ENCODE measurements at places on chromosomes 5 and 9.

DNA sequence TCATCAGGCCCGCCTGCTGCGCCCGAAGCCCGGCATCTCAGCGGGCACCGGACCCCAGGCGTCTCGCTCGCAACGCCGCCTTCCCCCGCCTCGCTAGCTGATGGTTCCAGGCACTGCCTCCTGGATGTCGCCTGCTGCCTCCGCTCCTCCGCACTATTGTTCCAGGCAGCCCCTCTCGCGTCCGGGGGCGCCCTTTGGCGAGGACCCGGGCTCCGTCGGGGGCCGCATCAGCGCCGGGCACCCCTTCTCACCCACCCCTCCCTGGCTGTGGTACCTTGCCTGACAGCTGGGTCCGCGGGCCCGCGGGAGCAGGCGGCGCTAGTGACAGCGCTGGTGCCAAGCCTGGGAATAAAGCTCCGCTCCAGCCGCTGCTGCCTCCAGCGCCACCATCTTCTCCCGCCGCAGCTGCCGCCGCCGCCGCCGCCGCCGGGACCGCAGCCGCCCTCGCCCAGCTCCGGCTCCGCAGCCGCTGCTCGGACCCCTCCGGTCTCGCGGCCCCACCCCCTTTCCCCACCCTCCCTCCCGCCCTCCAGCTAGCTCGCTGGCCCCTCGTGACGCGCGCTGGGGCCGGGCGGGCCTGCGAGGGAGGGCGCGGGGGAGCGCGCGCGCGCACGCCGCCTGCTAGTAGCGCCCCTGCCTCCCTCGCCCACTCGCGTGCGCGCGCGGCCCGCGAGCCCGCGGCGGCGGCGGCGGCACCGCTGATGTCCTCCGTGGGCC is at the start of gene APBA1:
Gene APBA1, minus strand, starts transcription at position 493 of the 717 bp plus-strand sequence.
- no peak for DNase-seq

GRCh38 chr9:134741846-134742245 is 100.2 kb downstream of the COL5A1 start:
- DNase-seq = no peak

DNA sequence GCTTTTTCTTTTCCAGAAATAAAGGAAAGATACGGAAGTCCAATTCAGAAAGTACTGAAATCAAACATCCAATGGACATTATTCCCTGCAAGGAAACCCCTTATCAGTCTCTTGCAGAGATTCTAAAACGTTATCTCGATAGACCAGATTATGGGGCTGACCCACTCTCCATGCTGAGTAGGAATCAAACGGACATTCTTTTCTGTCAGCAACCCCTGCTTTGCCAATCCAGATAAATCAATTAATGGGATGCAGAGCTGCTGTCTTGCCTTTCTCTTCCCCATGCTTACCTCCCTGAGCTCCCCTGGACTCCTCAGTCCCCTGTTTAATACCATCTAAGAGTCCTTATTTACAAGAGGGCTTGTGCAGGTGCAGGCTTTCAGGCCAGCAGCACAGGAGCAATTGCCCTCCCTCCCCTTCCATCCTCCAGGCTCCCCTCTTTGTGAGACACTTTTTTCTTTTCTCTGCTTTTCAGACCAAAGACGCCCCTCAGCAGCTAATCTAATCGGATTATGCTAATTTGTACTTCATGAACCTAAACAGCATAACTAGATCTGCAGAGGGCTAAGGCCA is 14.2 kb downstream of the TAL2 start:
- DNase-seq = no peak

DNA sequence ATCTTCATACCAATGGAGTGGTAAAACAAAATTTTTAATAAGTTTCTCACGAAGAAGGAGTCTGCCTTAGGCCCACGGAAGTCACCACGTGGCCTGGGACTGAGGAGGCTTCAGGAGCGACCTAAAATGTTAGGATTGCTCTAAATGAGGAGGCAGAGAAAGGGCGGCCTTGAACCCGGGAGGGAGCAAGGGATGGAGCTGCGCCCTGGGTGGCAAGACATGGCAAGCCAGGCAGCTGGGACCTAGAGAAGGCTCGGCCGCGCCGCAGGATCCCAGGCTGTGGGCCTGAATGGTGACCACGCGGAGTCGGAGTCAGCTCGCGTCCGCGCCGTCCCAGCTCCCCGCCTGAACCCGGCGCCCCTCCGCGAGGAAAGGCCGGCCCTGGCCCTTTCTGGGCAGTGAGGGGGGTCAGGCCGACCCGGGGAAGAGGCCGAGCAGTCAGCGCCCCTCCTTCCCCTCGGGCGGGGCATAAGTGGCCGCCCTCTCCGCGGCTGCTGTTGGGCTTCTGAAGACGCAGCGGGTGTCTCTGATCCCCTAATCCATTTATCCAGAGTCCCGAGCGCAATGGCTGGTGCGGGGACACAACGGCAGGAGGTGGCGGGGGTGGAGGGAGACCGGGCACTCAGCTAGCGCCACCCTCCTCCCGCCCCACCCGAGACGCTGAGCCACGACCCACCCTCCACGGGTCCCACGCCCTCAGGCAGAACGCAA is 10.6 kb downstream of the IRX1 start:
- DNase-seq = no peak

DNA sequence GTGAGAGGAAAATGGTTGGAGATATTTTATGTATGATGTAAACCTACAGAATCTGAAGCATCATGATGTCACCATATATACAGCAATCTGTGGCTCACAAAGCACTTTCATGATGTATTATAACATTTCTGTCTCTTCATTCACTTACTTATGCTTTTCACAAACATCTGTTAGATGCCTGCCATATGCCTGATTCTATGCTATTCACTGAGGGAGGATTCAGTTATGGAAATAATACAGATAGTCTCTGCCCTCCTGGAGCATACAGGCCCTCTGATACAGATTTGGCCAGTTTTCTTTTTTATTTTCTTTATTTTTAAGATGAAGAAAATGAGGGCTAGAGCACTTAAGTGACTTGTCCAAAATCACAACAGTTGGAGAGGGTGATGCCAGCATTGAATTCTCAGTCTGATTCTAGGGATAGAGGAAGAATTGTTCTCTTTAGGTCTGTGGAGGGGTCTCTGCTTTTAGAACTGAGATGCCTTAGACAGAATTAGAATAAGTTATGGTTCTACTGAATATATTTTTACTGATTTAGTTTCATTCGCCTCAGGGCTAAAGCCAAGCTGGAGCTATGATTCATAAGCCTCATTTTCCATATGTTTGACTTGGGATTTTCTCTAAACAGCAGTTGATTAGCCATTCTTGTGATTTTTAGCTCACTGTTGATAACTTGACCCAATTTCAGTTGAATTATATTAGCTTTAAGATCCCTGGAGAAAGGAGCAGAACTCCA is 636.4 kb downstream of the PRELID2 start:
- no peak for DNase-seq

GRCh38 chr9:99354104-99354503 is 132.0 kb downstream of the SEC61B start:
- DNase-seq = no peak

GRCh38 chr5:124343451-124343867 is 403.0 kb downstream of the ZNF608 start:
- DNase-seq = no peak

GRCh38 chr5:100840789-100841188 is 62.3 kb downstream of the ST8SIA4 start:
- no peak for DNase-seq

DNA sequence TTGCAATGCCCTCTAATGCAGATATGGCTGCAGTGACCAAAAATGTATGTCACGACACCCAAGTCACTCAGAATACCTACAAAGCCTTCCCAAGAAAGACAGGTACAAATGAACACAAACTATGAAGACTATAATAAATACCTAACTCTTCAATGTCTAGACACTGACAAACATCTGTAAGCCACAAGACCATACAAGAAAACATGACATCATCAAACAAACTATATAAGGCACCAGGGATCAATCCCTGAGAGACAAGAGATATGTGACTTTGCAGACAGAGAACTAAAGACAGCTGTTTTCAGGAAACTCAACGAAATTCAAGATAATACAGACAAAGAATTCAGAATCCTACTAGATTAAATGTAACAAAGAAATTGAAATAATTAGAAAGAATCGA is 603.7 kb downstream of the CDH9 start:
- DNase-seq = no peak

GRCh38 chr5:157835041-157835440 is 23.9 kb downstream of the CLINT1 start:
- no peak for DNase-seq

- no peak for DNase-seq
Observed at GRCh38 chr5:516338-516925, 7.8 kb downstream of the SLC9A3 start.

- DNase-seq = no peak
Observed at GRCh38 chr5:122200450-122200849, 71.1 kb downstream of the ZNF474 start.

DNA sequence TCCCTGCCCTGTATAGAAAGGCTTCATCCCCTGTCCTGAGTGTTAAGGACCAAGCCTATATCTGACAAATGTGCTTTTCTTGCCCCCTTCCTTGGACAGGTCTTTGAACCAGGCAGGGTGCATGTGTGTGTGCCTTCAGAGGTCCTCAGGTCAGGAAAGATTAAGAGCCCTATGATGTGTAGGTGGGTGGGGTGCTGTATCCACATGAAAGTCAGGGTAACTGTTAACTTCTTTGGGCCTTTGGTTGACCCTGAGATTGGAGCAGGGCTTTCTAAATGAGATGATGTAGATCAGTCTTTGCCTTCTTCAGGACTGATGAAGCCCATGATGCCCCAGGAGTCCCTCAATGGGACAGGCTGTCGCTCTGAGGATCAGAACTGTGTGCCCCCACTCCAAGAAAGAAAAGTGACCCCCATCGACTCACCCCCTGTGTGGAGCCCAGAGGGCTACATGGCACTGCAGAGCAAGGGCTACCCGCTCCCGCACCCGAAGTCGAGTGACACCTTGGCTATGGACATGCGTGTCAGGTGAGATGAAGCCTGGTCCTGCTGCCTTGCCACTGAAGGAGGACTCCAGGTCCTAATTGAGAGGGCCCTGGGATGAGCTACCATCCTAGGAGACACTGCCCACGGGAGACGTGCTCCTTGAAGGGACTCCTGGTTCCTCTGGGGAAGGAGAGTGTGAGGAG is 29.4 kb upstream of the POMT1 start:
- no peak for DNase-seq

DNA sequence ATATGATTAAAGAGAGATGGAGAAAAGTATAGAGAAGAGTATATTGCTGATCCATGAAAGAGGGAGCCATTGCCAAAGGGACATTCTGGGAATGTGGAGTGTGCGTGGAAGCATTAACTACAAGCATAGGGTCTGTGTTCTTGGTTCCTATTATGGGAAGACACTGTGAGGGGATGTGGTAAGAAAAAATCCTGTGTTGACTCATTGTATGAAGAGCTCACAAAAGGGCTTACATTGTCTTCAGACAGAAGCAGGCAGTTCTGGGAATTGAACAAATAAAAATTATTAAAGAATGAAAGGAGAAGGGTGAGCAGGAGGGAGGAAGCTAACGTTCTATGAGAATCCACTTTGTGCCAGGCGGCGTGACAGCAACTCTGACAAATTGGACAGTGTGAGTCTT is 250.4 kb upstream of the CHD1 start:
- DNase-seq = no peak

GRCh38 chr5:33470544-33470943 is 29.8 kb downstream of the TARS1 start:
- DNase-seq = no peak

DNA sequence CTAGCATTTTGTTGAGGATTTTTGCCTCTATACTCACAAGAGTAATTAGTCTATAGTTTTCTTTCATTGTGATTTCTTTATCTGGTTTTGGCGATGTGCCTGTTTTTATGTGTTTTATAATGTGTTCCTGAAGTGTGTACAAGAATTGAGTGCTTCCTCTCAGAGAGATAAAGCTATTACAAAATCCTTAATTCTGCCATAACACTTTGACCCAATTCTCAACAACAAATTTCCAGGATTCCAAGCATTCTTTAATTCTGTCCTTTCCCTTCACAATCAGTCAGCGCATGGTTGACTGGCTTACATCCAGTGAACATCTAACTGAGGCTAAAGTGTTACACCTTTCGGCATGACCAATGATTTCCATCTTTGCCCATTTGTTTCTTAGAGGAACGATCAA is 282.9 kb upstream of the MVB12B start:
- DNase-seq = no peak

- DNase-seq = no peak
Observed at GRCh38 chr5:72107901-72108201, 576 bp downstream of the MAP1B start.

- DNase-seq = no peak
Observed at GRCh38 chr5:61256474-61256873, 75.6 kb upstream of the ZSWIM6 start.

GRCh38 chr5:4561403-4561802 is 578.7 kb upstream of the ADAMTS16 start:
- no peak for DNase-seq

DNA sequence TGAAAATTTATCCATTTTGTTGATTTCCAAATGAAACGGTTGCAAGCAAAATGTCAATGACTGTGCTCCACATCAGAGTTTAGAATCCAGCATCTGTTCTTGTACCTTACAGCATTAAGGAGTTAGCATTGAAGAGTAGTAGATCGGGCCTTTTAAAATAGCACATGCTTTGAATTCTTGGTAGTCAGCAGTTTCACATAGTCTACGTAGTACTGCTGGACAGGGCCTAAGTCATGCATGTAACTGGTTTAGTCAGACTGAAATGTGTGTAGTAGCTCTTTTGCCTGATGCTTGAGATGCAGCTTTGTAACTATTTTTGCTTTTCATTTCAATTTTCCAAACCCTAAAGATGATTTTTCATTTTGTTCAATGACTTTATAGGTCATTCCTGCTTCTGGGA is 19.8 kb downstream of the LECT2 start:
- no peak for DNase-seq

DNA sequence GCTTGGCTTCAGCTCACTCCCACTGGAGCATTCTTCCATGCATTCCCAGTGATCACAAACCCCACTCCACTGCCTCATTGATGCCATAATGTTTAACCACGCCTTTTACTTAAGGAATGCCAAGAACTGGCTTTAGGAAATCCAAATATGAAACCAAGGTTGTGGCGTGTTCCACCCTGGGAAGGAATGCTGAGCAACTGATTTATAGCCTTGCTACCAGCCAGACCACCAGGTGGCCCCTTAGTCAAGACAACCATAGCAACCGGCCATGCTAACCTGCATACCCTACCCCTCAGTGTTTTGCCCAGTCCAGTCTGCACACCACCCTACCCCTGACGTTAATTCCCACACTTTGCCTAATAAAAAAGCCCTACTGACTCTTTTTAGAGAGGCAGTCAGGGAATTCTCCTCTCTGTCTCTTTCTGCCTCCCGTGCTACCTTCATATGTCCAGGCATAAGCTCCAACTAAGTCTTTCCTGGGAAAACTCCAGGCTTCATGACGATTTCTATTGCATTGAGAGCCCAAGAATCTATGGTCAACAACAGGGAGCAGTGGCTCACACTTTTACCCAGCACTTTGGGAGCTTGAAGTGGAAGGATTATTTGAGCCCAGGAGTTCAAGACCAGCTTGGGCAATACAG is 27.0 kb upstream of the PRRC2B start:
- no peak for DNase-seq

DNA sequence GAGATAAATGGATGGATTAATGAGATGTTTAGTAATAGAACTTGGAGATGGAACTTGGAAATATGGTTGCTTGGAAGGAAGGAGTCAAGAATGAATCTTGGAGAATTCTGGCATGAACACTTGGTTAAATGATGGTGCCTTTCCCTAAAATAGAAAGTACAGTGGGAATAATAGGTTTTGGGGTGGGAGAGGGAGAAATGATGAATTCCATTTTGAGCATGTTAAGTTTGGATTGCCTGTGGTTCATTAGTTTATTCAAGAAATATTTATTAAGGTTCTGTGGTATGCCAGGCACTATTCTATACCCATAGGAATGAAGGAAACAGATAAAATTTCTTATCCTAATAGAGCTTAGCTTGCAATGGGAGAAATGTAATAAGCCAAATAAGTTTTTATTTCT is 58.4 kb downstream of the PBX3 start:
- no peak for DNase-seq

GRCh38 chr9:133505186-133505830 is 19.5 kb downstream of the MYMK start:
- no peak for DNase-seq

Data from CD4-positive, alpha-beta T cell (primary cell).